ENCODE measurements at places on chromosomes 6 and 20. TPM values are rescaled to one million over a fixed set of nuclear protein-coding genes. Genes with fewer than 3 reads are reported as not detected.

Gene SUMO4
- 16.9 TPM for total RNA-seq

Gene TTLL9
- total RNA-seq = not detected

Gene TMEM14B
- 28.9 TPM for total RNA-seq

Gene NKX2-4
- total RNA-seq = not detected

Gene CTCFL
- not detected for total RNA-seq

Gene TSHZ2
- 21.3 TPM for total RNA-seq

Gene ME1
- total RNA-seq = 1.3 TPM

Gene FLRT3
- total RNA-seq = not detected

Gene CARMIL1
- 3.1 TPM for total RNA-seq
